ENCODE measurements at places on chromosomes 12 and 14. TPM values are rescaled to one million over a fixed set of nuclear protein-coding genes. Genes with fewer than 3 reads are reported as not detected.

GRCh38 chr14:101469382-101470247 is 91.7 kb upstream of the DIO3 start:
- no peak overlapping the region for H3K27ac ChIP-seq
- H3K27me3 ChIP-seq, result no peaks in the 10 kb centered on the region
- no peak overlapping the region for H3K4me3 ChIP-seq
- no peaks in the 10 kb centered on the region for H3K36me3 ChIP-seq

GRCh38 chr14:101248840-101249675 is 312.2 kb upstream of the DIO3 start:
- H3K27me3 ChIP-seq, result no peaks in the 10 kb centered on the region
- H3K27ac ChIP-seq, result no peak overlapping the region
- no peak for DNase-seq

MTRFR gene
- 17.9 TPM for total RNA-seq

- H3K4me3 ChIP-seq, result no peak overlapping the region
- no peaks in the 10 kb centered on the region for H3K4me1 ChIP-seq
- no peak overlapping the region for H3K27ac ChIP-seq
- DNase-seq, result no peak
These were observed 5.1 kb downstream of the RTL1 start for GRCh38 chr14:100898465-100898864.

DNA sequence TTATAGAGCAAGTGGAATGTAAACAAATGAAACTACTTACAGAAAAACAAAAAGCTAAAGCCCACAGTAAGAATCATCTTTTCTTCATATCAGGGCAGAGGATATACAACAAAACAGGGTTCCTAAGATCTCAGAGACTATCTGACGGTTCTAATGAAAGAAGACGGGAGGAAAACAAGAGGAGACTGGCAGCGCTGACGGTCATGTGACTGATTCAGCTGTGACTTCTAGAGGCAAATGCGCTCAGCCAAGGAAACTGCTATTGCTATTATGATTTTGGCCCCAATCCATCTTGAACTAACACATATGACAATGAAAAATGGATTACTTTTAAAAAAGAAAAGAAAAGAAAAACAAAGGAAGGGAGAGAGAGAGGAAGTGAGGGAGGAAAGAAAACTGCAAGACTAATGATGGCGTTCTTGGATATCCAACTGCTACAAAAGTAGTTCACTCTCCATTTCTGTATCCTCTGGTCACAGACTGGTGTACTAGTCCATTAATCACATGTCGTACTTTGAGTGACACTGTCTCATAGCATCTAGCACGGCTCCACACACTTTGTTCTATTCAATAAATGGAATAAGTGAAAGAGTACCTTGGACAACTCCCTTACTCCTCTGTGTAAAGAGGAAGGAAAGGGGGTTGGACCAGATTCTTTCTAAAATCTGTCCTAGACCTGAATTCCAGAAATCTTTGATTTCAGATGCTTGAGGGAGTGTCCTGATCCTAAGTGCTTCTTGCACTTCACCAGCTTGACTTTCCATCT is 119.3 kb downstream of the DAD1 start:
- H3K4me3 ChIP-seq, result peak overlapping the region; percentile 71
- H3K27me3 ChIP-seq, result no peaks in the 10 kb centered on the region
- H3K4me1 ChIP-seq, result peaks cover 90% of the 10 kb centered on the region
- H3K27ac ChIP-seq, result peak overlapping the region; percentile 89
- DNase-seq, result no peak
- H3K36me3 ChIP-seq, result peaks cover 12% of the 10 kb centered on the region

DNA sequence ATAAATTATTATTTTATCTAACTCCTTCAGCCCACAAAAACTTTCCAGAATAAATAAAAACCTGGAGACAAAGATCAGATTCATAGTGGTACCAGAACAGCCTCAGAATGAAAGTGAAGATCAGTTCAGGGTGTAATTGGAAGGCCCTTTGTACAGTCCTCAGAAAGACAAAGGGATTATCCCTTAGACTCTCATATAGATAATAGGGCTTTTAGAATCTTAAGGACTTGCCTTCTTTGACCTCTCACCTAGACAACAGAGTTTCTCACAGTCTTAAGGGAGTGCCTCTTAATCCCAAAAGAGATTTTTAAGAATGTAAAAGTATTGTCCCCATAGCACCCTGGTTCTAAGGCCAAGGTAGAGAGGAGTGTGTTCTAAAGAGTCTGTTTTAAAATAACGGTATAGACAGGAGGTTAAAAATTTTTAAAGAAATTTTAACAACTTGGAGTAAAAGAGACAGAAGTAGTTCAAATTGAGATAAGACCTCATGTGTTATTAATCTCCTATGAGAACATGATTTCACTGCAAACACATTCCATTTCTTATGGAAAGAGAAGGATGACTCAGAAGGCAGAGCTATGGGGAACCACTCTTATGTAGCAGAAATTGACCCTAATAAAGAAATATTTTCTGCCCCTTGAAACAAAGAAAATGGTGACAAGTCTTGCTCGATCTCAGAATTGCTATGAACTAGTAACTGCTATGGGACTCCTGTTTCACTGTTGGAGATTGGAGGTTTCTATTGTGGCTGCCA is 24.2 kb upstream of the NOVA1 start:
- no peaks in the 10 kb centered on the region for H3K36me3 ChIP-seq
- H3K4me1 ChIP-seq, result no peaks in the 10 kb centered on the region
- no peak for DNase-seq
- H3K27ac ChIP-seq, result no peak overlapping the region

DNA sequence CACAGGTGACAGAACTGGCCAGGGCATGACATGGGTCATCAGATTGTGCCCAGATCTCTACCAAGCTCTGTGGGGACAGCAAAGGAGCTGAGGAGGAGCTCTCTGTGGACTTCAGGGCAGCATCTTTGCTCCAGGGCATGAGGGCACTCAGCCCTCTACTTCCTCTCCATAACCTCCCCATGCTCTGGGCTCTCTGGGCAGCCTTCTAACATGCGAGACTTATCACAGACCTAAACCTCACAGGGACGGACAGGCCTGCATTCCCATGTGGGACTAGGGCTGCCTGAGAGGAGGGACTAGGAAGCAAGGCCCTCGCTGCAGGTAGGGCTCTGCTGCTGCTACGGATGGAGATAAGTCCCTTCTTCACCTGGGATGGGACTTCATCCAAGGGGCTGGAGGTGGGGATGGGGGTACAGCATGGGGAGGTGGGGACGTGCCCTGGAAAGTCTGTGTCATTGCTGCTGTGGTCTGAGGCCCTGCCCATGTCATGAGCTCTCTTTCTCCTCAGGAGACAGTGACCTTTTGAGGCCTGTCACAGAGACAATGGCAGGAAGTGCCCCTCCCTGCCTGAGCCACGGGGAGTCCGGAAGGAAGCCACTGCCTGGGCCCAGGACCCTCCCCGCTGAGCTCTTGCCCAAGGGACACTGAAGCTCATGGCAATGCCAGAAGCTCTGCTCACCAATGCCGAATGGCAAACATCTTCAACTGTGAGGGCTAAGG is 44.1 kb downstream of the PITPNM2 start:
- no peaks in the 10 kb centered on the region for H3K36me3 ChIP-seq
- peak overlapping the region; percentile 95 for H3K27ac ChIP-seq
- DNase-seq, result peak; percentile 83
- H3K4me1 ChIP-seq, result peaks cover 52% of the 10 kb centered on the region

DNA sequence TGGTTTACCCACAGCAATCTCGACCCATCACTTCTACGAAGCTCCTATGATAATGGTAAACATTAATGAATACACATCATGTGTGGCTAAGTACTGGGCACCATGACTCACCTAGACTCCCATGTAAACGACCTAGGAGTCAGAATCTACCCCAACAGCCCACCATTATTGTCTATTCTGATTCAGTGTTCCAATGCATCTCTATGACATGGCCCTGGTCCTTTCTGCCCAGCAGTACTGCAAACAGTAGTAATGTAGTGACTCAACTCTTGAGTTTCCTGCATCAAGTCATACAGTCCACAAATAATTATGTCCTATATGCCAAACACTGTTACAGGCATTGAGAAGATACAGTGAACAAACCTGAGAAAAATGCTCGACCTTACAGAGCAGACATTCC is 14.6 kb downstream of the GTF2A1 start:
- H3K4me1 ChIP-seq, result peaks cover 32% of the 10 kb centered on the region
- no peak overlapping the region for H3K4me3 ChIP-seq
- H3K27ac ChIP-seq, result no peak overlapping the region

- no peak for DNase-seq
- no peaks in the 10 kb centered on the region for H3K36me3 ChIP-seq
- no peaks in the 10 kb centered on the region for H3K27me3 ChIP-seq
- no peaks in the 10 kb centered on the region for H3K4me1 ChIP-seq
- H3K27ac ChIP-seq, result no peak overlapping the region
- no peak overlapping the region for H3K4me3 ChIP-seq
These were observed 13.7 kb downstream of the RMST start for GRCh38 chr12:97476255-97476654.

PIWIL1 gene
- not detected for total RNA-seq

LBHD2 gene
- total RNA-seq, result not detected

CFAP251 gene
- total RNA-seq, result 2.9 TPM

- H3K36me3 ChIP-seq, result no peaks in the 10 kb centered on the region
- peaks cover 4% of the 10 kb centered on the region for H3K27me3 ChIP-seq
- no peak for DNase-seq
- no peak overlapping the region for H3K4me3 ChIP-seq
- H3K27ac ChIP-seq, result no peak overlapping the region
- H3K4me1 ChIP-seq, result no peaks in the 10 kb centered on the region
These were observed 53.0 kb downstream of the PKP2 start for GRCh38 chr12:32843528-32844095.

GRCh38 chr14:73472185-73473114 is 14.1 kb upstream of the NUMB start:
- H3K4me3 ChIP-seq, result no peak overlapping the region
- DNase-seq, result no peak
- no peaks in the 10 kb centered on the region for H3K27me3 ChIP-seq
- no peaks in the 10 kb centered on the region for H3K36me3 ChIP-seq
- no peak overlapping the region for H3K27ac ChIP-seq

DNA sequence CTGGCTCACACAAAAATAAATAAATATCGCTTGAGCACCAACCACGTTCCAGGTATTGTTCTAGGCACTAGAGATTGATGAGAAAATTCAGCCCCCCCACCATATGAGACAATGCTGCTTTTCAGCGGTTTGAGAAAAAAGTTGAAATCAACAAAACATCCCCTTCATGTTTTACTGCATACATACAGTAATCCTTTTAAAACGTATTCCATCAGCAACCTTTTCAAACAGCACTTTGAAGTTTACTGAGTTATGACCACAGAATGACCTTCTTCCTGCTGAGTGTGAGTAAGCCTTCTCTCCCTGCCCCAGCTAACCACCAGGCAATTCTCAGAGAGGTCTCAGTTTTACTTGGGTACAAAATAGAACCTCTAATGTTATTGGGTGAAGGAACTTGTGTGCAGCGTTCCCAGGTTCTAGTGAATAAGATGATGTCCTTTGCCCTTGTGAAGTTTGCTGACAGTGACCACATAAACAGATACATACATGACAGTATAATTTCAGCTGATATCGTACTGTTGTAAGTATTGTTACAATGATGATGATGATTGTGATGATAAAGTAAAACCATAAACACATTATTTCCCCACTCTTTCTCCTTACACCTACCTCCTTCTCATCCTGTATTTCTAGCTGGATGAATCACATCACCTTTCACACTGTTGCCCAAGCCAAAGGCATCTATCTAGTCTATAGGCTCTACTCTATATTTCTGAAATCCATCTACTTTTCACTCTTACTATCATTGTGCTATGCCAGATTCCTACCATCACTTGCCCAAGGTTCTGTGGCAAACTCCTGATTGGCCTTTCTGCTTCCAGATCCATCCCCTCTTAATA is 124.4 kb upstream of the KRR1 start:
- H3K27me3 ChIP-seq, result no peaks in the 10 kb centered on the region
- peaks cover 48% of the 10 kb centered on the region for H3K4me1 ChIP-seq
- peak overlapping the region; percentile 79 for H3K4me3 ChIP-seq
- DNase-seq, result peak; percentile 66

LETMD1 gene
- 46.5 TPM for total RNA-seq

DNA sequence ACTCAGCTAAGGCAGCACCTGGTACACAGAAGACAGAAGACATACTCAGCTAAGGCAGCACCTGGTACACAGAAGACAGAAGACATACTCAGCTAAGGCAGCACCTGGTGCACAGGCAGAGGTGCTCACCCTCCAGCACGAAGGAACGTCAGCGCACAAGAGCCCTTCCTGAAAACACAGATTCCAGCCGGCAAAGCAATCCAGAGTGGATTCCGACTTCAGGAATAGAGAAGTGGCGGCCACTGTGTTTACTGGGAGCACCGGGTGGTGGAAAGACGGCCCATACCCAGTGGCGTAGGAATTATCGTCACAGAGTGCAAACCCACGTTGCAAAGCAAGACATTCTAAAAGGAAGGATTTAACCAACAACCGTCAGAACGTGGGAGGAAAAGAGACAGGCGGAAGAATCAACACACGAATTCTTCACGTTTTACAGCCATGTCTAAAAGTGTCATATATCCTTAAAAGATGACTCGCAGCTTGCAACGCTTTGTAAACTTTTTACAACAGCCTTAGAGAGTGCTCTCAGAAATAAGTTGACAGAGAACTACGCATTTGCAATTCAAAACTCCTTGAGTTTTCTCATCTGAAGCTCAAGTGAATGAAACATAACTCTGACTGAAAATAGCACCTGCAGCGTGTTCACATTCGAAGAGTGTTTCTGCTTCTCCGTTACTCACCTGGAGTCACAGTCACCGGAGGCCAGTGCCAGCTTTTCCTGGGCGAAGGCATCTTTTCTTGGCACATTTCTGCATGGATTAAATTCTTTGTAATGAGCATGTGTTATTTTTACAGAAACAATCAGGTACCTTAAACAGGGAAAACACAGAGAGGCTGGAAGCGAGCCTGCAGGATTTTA is 55.8 kb upstream of the GALNT9 start:
- DNase-seq, result no peak
- H3K4me3 ChIP-seq, result no peak overlapping the region
- no peaks in the 10 kb centered on the region for H3K36me3 ChIP-seq

GRCh38 chr12:4569261-4569660 is 7.3 kb downstream of the DYRK4 start:
- no peak for DNase-seq
- H3K4me1 ChIP-seq, result peaks cover 6% of the 10 kb centered on the region
- H3K36me3 ChIP-seq, result no peaks in the 10 kb centered on the region
- H3K27ac ChIP-seq, result no peak overlapping the region
- no peak overlapping the region for H3K4me3 ChIP-seq

DNA sequence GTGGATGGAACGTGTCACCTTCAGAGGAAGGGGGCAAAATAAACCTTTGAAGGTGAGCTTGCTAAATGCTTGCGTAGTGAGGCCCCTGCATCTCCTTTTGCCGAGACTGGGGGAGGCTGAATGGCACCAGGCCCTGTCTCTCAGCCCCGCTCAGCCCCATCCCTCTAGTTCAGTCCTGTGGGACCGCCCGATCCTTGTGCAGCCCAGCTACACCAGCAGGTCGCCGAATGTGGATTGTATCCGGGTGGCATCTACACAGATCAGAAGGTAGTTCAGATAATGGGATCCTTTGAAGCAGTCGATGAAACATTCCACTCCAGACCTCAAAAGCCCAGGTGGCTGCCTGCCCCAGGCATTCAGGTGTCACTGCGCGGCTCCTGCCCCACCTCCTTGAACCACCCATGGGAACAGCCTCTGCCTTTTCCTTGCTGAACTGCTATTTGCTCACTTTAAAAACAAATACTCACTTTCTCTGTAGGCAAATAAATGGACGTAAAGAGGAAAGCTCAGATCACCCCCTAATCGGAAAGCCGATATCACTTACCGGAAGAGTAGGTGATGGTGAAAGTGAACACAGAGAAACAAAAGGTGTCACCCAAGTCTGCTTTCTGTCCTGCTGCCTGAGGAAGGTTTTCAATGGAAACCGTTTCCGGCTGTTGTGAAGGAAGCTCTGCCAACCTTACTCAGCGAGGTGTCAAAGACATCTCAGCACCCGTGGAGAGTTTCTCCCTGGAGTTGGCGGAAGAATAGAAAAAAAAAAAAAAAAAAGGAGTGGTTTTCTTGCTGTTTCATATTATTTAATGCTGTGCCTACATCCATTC is 100.3 kb upstream of the NCOR2 start:
- H3K27me3 ChIP-seq, result no peaks in the 10 kb centered on the region
- H3K4me3 ChIP-seq, result no peak overlapping the region
- no peak for DNase-seq
- H3K36me3 ChIP-seq, result no peaks in the 10 kb centered on the region
- no peak overlapping the region for H3K27ac ChIP-seq
